ENCODE measurements at places on chromosomes 12 and 14.

GRCh38 chr12:105382771-105383622 is 52.5 kb downstream of the C12orf75 start:
- peak; percentile 44 for DNase-seq

- DNase-seq: no peak
Observed at GRCh38 chr12:2636741-2637340, 157.9 kb upstream of the FKBP4 start.

DNA sequence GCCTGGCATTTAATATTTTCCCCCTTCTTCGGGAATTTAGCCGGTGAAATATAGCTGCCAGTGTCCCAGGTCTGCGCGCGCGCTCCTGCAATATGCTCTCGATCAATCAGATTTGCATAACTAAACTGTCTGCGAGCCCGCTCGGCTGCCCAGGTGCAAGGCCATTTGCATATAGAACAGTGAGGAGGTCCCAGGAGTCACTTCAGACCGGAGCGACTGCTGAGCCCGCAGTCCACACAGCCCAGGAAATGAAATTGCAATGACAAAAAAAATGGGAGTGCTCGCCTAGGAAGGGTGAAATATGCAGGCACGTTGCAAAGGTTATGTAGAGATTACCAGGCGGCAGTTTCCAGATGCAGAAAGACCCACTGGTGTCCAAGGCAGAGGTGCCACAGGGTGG is 228.5 kb downstream of the VRK1 start:
- DNase-seq: no peak

DNA sequence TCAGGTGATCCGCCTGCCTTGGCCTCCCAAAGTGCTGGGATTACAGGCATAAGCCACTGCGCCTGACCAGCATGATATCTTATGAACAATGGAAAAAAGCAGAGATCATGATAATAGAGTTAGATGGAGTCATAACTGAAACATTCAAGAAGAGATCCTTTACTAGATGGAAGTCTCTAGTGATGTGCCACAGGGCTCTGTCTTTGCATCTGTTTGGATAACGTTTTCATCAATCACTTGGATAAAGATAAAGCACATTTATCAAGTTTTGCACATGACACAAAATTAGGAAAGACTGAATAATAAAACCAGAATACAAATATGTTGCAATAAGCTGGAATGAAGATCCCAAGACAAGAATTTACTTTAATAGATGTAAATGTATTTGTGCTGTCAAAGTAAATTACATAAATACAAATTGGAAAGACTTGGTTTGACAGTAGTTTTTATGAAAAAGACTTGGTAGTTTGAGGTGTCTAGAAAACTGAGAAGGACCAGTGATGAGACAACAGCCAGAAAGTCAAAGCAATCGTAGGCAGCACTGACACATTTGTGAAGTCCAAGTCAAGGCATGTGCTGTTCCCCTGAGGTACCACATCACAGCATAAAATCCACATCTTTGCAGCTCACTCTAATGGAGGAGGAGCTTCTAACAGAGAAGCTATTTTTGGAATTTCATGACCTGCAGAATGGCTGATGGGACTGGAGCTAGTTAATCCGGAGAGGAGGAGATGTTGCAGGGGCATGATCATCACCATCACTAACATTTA is 28.5 kb downstream of the GPRC5A start:
- DNase-seq: no peak

GRCh38 chr12:75446857-75447256 is 33.7 kb upstream of the GLIPR1 start:
- no peak for DNase-seq

DNA sequence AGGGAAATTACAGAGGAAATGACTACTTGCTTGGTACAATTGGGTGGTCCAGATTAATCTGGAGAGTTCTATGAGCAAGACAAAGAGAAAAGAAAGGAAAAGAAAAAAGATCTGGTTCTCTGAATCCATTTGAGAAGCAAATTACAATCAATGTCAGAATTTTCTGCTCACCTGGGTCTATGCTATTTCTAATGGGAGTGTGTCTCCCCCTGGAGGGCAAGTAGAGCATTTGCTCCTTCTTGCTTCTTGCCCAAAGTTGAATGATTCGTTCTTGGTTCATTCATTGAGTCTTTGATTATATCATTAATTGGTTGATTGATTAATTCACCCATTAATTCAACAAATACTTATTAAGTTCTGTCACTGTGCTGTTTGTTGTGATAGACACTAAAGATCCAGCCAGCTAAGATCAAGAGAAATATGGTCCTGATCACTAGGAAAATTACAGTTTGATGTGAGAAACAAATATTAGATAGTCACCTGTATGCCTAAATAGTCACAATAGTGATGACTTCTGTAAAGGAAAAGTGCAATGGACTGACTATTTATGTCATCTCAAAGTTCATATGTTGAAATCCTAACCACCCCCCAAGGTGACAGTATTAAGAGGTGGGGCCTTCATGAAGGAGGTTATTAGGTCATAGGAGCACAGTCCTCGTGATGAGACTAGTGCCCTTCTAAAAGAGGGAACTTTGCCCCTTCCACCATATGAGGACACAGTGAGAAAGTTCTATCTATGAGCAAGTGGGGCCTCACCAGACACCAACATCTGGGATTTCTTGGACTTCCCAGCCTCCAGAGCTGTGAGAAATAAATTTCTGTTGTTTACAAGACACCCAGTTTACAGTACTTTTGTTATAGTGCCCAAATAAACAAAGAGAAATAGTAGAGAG is 8.0 kb upstream of the ASB8 start:
- peak; percentile 48 for DNase-seq

GRCh38 chr12:55470088-55470829 is at the start of gene OR6C70:
TSS of gene OR6C70 (minus strand) at chr12:55470138. CDS start at chr12:55470138, 0 bp downstream.
- DNase-seq: no peak

GRCh38 chr14:101250336-101250947 is 310.9 kb upstream of the DIO3 start:
- no peak for DNase-seq

GRCh38 chr12:49370539-49370938 is 3.3 kb downstream of the SPATS2 start:
- no peak for DNase-seq

GRCh38 chr12:107329569-107330324 is 236.4 kb upstream of the CRY1 start:
- no peak for DNase-seq

DNA sequence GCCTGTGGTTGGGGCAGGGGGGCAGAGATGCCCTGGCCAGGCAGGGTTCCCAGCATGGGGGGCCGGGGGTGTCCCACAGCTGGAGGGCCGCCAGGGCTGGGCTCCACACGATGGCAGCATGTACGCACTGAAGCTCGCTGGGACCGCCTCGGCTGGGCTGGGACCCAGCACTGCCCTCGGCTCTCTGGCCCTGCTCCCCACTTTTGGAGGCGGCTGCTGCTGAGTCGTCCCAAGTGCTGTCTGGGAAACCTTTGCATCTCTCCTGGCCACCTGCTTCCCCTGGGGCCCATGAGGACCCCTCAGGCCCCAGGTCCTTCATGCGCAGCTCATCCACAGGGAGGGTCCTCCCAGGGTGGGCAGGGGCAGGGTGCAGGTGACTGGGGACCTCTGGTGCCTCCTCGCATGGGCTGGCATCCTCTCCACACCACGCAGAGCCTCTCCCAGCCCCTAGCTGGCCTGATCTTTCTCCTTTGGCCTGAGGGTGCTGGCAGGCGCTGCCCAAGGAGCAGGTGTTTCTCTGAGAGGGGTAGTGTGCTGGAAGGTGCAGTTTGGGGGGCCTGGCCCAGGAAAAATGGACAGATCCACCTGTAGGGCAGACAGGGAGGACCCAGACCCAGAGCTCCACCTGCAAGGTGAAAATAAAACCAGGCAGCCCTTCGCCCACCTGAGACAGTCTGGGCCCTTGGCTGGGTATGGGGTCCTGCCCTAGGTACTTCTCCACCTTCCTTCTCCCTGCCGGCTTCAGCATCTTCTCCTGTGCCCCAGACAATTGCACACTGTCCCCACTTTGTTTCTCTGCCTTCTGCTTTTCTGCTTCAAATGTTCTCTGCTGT is 46.9 kb downstream of the DLK1 start:
- no peak for DNase-seq

- DNase-seq: no peak
Observed at GRCh38 chr14:102759456-102760187, 17.6 kb upstream of the TRAF3 start.

GRCh38 chr12:3308609-3309008 is 182.4 kb upstream of the PRMT8 start:
- DNase-seq: no peak

DNA sequence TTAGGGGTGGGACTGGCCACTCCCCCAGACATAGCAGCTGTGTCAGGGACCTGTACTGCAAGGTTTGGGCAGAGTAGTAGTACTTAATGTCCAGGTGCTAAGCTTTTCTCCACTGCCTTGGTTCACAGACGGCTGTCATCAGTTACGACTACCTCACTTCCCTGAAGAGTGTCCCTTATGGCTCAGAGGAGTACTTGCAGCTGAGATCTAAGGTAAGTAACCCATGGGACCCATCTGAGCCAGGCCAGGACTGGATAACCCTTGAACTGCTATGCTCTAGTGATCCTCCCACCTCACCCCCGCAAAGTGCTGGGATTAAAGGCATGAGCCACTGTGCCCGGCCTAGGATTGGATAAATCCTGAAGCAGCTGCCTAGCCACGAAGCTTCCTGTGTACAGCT is 22.4 kb downstream of the ADCK1 start:
- no peak for DNase-seq

- no peak for DNase-seq
Observed at GRCh38 chr12:82904219-82904790, 217.6 kb downstream of the TMTC2 start.

Data from NCI-H2081 treated with DMSO at 0.1 percent for 48 hours (cell line).